ENCODE measurements at places on chromosomes 7 and 10.

DNA sequence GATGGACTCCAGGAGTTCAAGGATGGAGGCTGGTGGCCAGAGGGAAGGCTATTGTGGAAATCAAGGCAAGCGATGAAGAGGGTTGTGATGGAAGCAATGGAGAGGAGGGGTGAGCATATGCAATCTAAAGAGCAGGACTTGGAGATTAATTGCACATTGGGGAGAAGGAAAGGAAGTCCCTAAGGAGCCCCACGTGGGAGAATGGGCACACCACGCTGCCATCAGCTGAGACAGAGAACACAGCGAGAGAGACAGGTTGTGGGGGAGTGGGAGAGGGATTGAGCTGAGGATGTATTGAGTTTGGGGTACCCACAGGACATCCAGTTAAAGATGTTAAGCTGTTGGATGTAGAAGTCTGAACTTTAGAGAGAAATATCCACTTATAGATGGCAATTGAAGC is 73.6 kb downstream of the TMEM178B start:
- no peak for DNase-seq

DNA sequence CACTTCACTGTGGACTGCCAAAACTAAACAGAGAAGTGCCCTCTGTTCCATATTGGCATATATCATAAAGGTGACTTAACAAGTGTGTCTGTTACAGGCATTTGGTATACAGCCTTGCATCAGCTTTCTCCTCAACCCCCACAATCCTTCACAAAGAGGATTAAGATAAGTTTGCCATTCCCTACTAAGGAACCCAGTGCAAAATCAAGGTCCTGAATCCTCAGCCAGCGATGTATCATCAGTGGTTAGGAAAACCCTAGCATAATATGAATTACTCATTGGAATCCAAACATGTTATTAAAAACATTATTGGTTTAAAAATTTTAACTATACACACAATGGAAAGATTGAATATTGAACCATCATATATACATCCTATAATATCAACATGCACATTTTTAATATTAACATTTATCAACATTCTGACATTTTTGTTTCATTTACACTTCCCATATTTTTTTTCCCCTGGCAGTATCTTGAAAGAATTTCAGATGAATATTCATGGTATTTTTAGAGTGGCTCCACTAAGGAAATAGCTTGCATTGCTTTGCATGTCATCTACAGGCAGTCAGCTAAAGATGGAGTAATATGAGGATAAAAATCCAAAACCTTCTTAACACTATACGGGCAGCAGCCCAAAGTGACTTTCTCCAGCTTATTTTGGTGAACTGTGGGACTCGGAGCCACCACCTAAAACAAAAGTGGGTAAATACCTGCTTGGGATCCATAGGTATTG is 215.6 kb upstream of the CHRM2 start:
- no peak for DNase-seq

DNA sequence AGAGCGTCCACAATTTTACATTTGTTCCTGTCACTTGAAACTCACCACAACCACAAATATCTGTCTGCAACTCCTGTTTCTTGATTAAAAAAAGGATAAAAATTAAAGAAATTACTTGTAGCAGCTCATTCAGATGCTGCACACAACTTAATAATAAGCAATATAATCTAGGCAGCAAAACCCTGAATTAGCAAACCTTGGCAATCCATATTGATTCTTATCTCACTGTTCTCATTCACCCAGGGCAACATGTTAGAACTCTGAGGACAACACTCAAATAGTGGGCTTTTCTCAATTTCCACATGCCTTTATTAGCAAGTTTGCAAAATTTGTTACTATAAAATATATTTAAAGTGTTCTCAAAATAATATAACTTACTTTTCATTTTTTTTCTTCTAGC is 38.9 kb downstream of the BAZ1B start:
- DNase-seq = no peak

DNA sequence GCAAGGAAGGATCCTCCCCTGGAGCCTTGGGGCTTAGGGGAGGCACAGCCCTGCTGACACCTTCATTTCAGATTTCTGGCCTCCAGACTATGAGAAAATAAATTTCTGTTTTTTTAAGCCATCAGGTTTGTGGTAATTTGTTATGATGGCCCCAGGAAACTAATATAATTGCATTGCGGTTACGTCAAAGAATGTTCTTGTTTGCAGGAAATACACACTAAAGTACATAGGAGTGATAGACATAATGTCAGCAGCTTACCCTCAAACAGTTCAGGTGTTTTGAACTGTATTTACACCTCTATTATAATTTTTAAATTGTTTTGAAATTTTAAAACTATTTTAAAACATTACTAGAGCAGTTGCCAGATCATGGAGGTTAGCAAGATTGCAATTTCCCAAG is 12.6 kb upstream of the FHIP2A start:
- no peak for DNase-seq

- no peak for DNase-seq
Measured at GRCh38 chr7:39069896-39070881, 92.5 kb downstream of the POU6F2 start.

- no peak for DNase-seq
Measured at GRCh38 chr10:112789248-112789647, 160.8 kb upstream of the TCF7L2 start.

- DNase-seq = no peak
Measured at GRCh38 chr10:126058507-126058906, 162.1 kb downstream of the FANK1 start.

- no peak for DNase-seq
Measured at GRCh38 chr7:70416986-70417655, 714.8 kb upstream of the GALNT17 start.

DNA sequence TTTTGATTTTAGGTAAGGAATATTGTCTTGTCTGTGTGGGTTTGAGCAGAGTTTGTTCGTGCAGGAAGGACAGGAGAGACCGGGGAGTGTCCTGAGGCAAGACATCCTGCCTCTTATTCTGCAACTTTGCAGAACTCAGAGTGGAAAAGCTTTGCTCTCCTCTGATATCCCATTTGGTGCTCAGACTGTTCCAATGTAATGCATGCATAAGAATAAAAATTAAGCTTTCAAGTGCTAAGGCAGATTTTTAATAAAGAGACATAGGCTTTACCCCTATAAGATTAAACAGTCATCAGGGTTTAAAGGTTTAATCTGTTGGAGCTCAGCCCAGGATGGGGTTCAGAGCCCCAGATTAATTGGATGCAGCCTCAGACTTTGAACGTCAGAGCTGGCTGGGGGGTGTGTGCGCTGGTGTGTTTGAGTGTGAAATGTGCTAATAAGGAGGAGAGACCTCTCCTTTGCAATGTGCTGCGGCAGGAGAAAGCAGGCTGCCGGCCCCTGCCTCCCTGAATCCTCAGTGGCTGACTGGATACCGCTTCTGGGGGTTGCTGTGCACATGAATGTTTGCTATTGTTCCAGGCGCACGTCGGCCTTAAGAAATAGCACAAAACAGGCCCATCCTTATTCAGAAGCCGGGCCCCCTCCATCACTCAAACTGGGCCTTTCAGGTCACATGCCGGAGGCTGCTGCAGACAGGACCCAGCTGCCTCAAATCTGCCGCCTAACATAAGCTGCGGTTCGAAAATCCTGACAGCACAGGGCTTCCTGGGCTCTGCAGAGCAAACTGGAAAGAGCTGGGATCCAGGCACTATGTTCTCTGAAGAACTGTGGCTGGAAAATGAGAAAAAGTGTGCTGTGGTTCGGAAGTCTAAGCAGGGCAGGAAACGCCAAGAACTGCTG is 84.1 kb upstream of the PRR15 start:
- no peak for DNase-seq

GRCh38 chr10:293636-294035 is 158.4 kb downstream of the ZMYND11 start:
- no peak for DNase-seq

DNA sequence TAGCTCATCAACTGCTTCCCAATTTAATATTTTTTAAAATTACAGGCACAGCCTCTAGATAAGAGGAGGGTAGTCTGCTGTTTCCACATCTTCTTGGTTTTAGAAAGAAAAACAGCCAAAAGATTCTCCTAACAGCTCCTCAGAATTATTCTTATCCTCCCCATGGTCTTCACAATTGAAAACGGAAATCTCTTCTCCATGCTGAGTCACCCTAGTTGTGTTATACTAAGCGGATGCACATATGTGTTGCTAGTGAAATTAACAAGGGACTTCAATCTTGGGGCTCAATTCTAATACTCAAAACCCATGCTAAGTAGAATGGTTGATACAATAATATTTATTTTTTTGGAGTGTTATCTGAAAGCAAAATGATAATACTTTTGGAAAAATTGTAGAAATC is 71.9 kb upstream of the NPY start:
- DNase-seq = no peak

DNA sequence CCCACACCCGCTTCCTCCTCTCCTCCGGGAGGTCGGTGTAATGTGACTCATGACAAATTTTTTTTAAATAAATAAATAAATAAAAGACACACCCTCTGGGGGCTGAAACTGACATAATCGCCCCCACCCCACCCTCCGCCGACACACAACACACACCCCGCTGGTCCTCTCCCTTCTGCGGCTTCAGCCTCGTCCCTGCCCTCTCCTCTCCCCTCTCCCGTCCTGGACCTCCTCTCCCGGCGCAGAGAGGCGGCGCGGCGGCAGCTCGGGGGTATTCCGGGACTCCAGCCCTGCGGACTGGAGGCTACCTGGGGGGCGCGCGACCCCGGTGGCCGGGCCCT is 686 bp downstream of the ABI1 start:
- peak; percentile 27 for DNase-seq

DNA sequence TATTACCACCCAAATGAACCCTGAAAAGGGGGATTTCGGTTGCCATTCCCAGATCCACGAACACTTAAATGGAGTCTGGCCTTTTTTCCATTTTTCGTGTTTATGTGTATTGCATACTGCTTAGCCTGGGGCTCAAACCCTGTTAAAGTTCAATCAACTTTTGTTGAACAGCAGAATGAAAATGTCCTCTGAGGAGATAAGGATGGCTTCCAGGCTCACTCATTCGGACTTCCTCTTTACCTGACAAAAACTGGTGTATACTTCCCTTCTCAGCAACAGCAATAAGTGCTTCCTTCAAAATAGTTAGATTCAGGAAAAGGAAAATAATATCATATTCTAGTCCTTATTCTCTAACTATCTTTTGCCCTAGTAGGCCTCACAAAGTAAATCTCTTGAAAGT is 61.1 kb upstream of the ARID5B start:
- no peak for DNase-seq

DNA sequence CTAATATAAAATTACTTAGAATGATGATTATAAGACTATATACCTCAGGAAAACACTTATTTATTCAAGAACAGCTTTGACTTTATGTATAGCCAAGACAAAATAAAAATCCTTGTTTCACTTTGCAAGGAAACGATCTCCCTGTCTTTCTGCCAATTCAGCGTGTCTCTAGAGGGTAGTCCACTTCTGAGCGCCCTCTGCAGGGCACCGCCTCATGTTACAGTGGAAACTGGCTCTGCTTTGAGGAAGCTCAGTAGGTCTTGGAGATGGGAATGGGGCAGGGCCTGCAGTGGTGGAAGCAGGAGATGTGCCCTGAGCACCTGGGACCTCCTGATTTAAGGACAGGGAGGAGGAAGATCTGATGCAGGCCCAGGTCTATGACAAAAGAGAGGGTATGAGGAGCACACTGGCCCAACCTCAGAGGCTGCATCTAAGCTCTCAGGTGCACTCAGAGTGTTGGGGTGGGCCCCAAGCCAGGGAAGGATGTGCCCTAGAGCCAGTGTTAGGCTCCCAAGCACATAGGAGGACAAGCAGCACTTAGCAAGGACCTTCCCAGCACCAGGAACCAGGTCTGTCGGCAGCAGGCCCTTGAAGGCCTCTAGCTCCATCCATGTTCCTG is 481.0 kb downstream of the TNS3 start:
- no peak for DNase-seq

DNA sequence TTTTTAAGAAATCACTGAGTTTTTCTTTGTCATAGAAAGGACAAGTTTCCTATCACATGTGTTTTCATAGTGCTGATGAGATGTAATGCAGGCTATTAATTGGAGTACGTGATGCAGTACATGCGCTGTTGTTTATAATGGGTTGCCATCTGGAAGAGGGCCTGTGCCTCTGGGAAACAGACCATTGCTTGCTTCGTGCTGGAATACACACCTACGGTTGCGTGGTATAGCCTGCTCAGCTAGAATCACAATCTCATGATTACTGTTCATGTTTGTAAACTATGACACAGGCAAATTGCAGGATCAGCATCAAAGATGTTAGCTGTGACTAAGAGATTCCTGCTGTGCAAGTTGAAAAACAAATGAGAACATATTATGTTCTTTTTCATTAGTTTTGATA is 107.2 kb upstream of the STEAP1B start:
- DNase-seq = no peak

- no peak for DNase-seq
Measured at GRCh38 chr7:477626-478220, 41.9 kb downstream of the PDGFA start.

DNA sequence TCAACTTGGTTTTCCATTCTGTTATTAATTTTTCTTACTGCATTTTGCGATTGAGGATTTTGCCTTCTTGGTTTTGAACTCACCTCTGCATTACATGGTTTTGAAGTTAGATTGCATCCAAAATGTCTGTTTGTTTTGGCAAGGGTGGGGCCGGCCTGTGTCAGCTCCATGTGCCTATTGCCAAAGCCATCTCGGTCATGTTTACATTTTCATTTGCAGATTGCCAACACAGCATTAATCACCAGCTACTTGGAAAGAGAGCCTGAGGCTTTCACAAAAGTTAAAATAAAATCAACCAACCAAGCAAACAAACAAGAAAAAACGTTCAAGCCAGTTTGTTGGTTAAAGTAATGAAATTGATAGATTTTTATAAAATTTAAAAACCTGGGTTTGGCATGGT is 695.8 kb downstream of the TYW1 start:
- DNase-seq = no peak

GRCh38 chr10:33301097-33301789 is 33.2 kb downstream of the NRP1 start:
- DNase-seq = no peak

- no peak for DNase-seq
Measured at GRCh38 chr10:131124945-131125344, 186.6 kb downstream of the TCERG1L start.

DNA sequence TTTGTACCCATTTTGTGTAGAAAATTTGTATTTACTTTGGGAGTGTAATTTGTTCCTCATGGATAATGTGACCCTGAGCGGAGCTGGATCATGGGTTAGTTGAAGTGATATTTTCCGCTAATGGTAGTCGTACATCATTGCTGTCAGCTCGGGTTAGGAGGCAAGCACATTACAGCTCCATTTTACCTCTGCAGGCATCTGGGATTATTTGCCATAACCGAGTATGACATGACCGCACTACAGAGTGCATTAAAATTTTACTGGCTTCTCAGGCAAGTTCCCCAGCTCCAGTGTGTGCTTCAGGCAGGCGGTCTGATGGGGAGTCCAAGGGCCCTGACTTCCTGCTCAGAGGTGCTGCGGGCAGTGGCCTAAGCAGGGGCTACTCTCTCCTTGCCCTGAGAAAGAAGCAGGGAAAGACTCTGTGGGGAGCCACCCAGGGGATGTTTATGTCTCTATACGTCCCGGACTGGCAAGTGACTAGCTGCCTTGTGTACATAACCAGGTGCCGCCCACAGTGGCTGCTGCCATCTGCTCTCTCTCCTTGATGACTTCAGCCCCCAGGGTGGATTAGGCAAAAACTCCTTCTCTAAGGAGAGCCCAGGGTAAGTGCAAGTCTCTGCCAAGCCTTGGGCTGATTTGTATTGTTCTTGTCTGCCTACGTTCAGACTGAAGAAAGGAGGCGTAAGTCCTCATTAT is 685.3 kb upstream of the GALNT17 start:
- DNase-seq = no peak
